ENCODE measurements at places on chromosomes 7 and 10.

DNA sequence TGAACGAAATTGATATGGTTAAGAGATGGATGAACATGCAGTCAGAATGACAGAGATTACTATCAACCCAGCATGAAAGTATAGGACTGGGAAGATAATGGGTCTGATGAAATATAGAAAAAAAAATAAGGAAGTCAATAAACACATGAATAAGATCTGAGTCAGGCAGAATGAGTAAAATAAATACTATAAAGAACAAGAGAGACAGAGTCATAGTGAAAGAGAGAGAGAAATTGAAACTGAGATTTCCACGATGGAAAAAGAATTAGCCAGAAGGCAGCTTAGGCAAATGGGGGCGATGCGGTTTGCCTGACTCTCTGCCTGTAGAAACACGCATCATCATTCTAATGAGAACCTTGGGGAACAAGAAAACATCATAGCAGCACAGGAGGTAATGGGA, 26.6 kb downstream of the SEMA3D start:
- peak; percentile 33 for DNase-seq

GRCh38 chr7:116232350-116232749, 22.0 kb downstream of the TES start:
- DNase-seq, result no peak

- DNase-seq, result no peak
These were observed 252.4 kb upstream of the SEMA3A start for GRCh38 chr7:84446991-84447480.

- DNase-seq, result no peak
These were observed 585.0 kb upstream of the MBL2 start for GRCh38 chr10:53357587-53357986.

- DNase-seq, result no peak
These were observed 90.7 kb downstream of the DGKI start for GRCh38 chr7:137755846-137756651.

GRCh38 chr10:60953420-60953819, 9.4 kb upstream of the RHOBTB1 start:
- no peak for DNase-seq

GRCh38 chr10:96252730-96253129, 18.6 kb downstream of the BLNK start:
- DNase-seq, result no peak

DNA sequence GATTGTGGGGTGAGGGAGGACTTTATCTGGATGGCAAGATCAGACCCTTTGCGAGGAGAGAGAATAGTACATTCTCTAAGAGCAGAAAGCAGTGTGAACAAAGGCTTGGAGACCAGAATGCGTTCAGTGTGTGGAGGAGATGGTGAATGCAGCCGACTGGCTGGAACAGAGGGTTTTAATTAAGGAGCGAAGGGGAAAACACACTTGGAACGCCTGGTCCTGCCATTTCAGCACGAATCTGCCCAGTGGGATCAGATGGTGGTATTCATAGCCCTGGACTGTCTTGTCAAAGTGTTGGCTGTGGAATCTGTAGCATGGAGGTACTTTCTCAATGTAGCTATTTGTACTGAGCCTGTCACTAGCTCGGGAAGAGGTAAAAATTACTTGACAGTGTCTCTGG, 260.9 kb downstream of the SLC25A13 start:
- DNase-seq, result no peak

- no peak for DNase-seq
These were observed 14.4 kb downstream of the SCIN start for GRCh38 chr7:12584930-12585329.

DNA sequence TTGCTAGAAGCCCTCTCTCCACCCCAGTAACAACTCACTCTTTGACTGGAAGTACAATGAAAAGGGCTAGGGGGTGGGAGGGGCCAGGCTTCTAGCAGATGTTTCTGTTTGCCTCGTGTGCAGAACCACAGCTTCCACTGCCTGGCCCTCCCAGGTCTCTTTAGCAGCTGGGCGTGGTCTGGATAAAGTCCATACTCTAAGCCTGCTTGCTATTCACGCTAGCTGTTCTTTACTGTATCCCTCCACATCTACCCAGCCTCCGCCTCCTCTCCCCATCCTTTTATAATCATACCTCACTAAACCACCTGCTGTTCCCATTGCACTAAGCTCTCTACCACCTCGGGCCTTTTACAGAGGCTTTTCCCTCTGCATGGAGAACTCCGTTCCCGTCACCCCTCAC, 288.8 kb downstream of the CAMK1D start:
- DNase-seq, result peak; percentile 4

GRCh38 chr7:118183428-118183785, 557 bp upstream of the LSM8 start:
- no peak for DNase-seq

- DNase-seq, result peak; percentile 94
These were observed at the start of gene ZNF273 for GRCh38 chr7:64902806-64903721. Gene ZNF273, plus strand, starts transcription at chr7:64903273. Its CDS starts 45 bp downstream, at chr7:64903318.

DNA sequence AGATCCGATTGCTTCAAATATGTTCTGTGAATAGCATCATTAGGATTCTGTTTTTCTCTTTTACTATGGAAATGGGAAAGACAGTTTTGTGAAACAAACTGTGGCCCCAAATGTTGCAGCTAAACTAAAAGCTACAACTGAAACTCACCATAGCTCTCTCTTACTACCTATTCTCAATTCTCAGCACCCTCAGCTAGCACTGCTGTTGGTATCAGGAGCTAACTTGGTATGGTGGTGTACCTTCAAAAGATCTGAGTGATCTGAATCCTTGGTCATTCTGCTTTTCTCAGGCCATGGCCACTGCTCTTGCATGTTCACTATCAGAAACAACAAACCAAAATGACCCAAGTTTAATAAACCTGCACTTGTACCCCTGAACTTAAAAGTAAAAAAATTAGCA, 1208.0 kb downstream of the SORCS1 start:
- no peak for DNase-seq

GRCh38 chr7:28500138-28500537, 87.8 kb downstream of the CREB5 start:
- no peak for DNase-seq

DNA sequence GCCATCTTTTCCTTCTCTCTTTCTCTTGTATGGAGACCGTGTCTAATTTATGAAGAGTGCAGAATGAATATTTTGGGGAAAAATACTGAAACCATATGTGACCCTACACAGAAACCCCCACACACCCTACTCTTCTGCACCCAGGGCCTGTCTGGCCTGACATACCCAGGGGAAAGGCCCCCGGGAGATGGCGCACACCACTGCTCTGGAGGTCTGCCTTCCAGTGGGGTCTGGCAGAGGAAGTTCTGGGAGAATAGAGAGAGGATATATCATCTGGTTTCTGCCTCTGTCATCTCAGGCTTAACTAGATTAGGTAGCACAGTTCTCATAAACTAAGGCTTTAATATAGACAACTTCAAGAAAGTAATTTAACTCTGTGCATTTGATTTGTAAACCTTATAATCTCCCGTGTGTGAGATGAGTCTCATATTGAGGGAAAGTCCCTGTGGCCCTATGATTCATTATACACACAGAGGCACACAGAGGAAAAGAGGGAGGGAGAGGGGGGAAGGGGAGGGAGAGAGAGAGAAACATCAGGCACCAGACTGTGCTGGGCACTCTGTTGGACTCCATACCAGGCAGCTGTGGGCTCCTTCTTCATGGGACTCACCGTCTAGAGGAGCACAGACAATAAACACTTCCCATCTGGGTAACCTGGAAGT, 123.3 kb downstream of the AOAH start:
- DNase-seq, result peak; percentile 76

DNA sequence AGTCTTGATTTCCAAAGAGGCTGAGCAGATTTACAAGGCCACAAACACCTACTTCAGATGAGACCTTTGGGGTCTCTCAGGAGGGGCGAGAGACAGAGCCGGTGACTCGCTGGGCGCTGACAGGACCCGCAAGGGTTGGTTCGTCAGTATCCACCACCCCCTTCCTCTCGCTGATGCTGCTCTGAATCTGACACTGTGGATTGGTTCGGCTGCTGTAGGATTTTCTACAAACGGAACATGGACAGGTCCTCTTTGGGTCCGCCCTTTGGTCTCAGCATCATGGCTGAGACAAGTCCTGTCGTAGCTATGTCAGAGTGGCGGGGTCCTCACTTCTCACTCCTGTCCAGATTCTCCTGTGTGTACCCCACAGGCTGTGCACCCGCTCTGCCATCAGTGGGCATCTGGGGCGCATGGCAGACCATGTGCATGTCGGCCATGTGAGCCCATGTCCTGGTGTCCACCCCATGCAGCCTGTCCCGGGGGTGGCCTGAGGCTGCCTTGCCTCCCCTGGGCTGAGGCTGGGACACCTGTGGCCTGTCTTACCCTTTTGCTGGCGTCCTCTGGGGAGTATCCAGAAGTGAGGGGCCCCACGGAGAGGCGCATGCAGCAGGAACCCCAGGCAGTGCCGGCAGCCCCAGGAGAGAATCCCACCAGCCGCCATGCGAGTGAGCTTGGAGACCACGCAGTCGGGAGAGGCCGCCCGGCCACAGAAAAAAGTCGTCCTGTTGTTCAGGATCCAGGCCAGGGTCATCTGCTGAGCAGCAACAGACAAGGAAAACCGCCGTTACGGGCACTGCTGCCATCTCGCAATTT, 21.6 kb upstream of the FAM20C start:
- no peak for DNase-seq

- no peak for DNase-seq
These were observed 52.9 kb upstream of the PIK3CG start for GRCh38 chr7:106812027-106812643.

DNA sequence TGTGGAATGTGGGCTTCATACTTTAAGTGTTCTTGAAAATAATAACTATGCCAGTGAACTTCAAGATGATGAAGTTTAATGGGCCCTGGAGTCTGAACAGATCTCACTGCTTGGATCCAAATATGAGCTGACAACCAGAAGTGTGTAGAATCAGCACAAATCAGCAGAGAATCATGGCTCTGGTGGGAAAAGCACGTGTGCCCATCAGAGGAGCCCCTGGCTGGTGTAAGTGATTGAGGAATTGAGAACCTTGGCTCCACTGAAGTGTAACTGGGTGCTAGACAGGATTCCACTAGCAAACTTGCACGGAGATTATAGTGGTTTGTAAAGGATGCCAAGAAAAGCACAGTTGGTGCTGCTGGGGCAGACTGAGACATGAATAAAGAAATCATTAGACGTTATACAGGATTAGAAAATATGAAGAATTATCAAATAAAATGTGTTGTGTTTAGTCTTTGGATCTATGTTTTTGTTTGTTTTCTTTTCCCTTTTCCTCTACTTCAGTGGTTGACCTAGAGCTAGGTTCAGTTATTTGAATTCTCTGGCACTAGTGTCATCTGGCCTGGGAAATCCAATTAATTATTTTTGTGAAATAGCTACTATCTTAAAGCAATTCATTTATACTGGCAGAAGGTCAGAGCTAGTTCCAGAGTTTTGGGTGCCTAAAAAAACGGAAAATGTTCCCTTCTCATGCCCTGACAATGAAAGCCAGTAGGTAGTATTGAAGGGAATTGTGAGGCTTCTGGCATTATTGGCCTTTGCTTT, 175.7 kb upstream of the MEOX2 start:
- DNase-seq, result no peak

DNA sequence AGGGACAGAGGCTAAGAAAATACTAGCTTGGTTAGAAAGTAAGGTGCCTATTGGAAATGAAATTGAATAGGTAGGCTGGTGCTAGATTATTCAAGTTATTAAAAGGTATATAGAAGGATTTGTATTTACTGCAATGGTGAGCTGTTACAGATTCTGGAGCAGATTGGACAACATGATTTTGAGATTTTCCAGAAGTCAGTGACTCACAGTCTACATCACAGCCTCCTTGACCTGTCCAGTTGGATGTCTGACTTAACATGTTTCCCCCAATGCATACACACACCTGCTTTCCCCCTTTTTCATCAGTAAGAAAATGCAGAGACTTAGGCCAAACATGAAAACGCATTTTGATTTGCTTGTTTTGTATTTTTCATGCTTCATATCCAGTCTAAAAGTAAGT, 33.4 kb downstream of the STARD3NL start:
- DNase-seq, result no peak

GRCh38 chr10:16845248-16845647, 28.0 kb upstream of the RSU1 start:
- no peak for DNase-seq

DNA sequence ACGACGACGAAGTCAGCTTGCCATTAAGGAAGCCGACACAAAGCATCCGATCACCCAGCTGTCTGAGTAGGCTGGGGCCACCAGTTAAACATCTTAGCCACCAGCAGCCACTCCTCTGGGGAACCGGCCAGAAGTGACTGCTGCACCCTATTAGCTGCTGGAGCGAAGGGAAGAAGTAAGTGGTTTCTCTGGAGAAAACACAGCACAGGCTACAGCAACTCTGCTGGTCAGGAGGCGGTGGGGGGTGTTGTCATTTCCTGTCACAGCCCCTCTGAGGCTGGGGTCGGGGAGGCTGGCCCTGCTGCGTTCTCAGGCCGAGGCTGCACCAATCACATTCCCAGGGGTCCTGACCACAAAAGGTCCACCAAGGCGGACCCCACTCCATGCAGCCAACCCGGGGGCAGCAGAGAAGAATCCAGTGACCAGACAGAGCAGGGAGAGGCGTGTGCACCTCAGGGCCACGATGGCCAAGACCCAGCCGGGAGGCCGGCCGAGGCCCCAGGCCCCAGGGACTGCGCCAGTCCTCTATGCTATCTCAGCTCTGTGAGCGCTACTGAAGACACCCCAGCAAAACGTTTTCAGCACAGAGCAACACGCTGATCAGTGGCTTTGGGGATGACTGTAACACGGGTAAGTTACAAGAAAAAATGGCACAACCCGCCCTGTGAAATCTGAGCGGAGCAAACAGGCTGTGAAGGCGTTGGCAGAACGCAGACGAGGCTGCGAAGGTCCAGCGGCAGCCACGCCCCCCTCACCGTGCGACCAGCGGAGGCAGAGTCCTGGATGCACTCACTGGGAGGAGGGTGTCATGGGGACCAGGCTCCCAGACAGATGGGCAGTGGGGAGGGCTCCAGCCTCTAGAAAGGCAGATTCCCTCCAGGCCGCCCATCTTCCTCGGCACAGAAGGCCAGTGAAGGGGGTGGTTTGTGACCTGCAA, 24.8 kb downstream of the STK32C start:
- DNase-seq, result no peak

- no peak for DNase-seq
These were observed 7.6 kb upstream of the ZNF503 start for GRCh38 chr10:75408911-75409885.

DNA sequence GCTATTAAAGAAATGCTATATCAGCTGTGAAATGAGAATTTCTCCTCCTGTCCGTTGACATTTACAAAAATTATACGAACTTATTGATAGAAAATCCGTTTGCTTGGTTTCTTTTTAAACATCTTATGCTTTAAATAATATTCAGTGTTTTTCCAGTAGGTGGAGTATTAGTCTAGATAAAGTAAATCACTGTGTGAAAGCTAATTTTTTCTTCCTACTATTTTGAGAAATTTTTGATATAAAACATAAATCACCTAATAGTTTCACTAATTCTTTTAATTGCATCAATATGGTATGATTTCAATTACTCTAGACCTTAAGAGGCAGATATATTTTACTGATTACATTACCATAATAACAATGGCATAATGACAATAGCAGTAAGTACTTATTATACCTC, 335.2 kb upstream of the C7orf33 start:
- no peak for DNase-seq

- DNase-seq, result no peak
These were observed 8.4 kb downstream of the COL17A1 start for GRCh38 chr10:104077247-104077646.

GRCh38 chr7:115997221-115997620, 33.3 kb downstream of the TFEC start:
- DNase-seq, result no peak

Measured in activated CD4-positive, alpha-beta T cell treated with anti-CD3 and anti-CD28 coated beads, Interleukin-2, Interleukin-4, amounts not matched to agents 100 ng/mL and 50 ng/mL, durations not matched to agents 16 hours and 8 hours (primary cell).